ENCODE measurements at places on chromosomes 16 and 17.
A peak's percentile ranks its signal among the peaks of the same experiment; 100 is the strongest.

DNA sequence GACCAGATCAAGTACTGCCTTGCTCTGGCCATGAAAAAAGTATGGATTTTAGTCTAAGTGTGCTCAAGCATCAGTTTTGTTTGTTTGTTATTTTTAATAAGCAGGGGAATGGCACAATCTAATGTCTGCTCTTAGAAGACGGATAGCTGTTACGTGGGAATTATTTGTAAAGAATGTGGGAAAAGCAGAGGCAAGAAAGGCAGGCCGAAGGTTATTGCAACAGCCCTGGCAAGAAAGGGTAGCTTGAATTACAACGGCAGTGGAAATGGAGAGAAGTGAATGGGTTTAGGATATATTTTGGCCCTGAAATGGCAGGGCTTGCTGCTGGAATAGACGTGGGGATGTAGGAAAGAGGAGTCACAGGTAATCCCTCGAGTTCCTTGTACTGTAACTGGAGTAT is 987 bp upstream of the HASPIN start:
- no peak for DNase-seq

DNA sequence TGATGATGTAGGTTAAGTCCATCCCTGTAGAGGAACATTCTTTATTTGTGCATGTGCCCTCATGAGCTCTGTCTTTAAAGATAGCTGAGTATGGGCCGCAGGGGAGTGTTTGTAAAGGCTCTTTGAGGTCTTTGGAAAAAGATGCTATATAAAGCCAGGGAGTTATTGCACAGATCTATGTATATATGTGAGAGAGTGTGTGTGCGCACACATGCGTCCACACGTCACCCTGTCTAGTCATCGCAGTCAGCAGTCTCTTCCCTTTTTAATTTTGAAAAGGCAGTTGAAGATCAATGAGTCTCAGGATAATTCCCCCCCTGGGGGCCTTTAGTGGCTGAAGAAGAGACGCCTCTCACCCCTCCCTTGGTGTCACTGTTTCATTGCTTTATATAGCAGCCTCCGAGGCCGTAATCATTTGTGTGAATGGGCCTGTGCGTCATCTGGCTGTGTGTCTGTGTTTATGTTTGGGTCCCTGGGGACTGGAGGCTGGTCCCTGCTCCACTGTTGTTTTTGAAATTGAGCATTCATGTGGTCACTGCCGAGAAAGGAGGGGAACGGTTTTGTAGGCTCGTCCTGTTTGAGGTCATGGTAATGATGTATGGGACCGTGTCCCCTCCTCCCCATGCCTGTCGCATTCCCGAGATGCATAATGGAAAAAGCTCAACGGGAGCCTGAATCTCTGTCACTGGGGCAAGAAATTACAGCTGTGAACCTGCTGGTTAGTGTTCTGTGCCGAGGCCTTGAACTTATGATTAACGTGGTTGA is 143.9 kb downstream of the SNX29 start:
- DNase-seq, result no peak

- no peak for DNase-seq
Measured at GRCh38 chr16:27434141-27435051, 32.4 kb downstream of the IL21R start.

GRCh38 chr17:58587713-58588117 is 73.3 kb upstream of the MTMR4 start:
- DNase-seq, result peak; percentile 37

Data from T-helper 17 cell (primary cell).